ENCODE measurements at places on chromosomes 12 and 14. TPM values are rescaled to one million over a fixed set of nuclear protein-coding genes. Genes with fewer than 3 reads are reported as not detected.

- H3K36me3 ChIP-seq: peaks cover 21% of the 10 kb centered on the region
- H3K27ac ChIP-seq: peak overlapping the region; percentile 27
- DNase-seq: no peak
- no peaks in the 10 kb centered on the region for H3K4me1 ChIP-seq
Observed at GRCh38 chr14:67650151-67650550, 24.3 kb downstream of the VTI1B start.

DNA sequence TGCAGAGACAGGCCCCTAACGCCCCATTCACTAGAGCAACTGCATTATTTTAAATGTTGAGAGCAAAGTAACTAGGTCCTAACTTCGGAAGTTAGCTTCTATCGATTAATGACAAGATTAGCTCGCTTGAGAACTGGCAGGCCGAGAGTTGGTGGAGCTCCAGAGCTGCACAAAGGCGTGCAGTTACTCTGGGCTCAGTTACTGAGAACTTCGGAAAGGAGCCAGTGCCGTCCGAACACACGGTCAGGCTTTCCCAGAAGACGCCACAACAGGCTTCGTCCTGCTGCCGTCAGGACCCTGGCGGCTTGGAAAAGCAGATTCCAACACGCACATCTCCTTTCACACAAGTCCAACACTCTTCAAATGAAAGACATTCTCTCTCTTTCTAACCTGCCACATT is 45.4 kb upstream of the TESC start:
- peaks cover 27% of the 10 kb centered on the region for H3K4me1 ChIP-seq
- peaks cover 14% of the 10 kb centered on the region for H3K36me3 ChIP-seq
- H3K27ac ChIP-seq: no peak overlapping the region

RFX4 gene
- not detected for total RNA-seq

- peaks cover 52% of the 10 kb centered on the region for H3K27me3 ChIP-seq
- no peaks in the 10 kb centered on the region for H3K4me1 ChIP-seq
- no peaks in the 10 kb centered on the region for H3K36me3 ChIP-seq
- no peak overlapping the region for H3K27ac ChIP-seq
- H3K4me3 ChIP-seq: no peak overlapping the region
- DNase-seq: no peak
Observed at GRCh38 chr12:129941618-129942017, 37.8 kb upstream of the TMEM132D start.

- peaks cover 12% of the 10 kb centered on the region for H3K36me3 ChIP-seq
- no peak overlapping the region for H3K27ac ChIP-seq
- peaks cover 1% of the 10 kb centered on the region for H3K4me1 ChIP-seq
- DNase-seq: no peak
Observed at GRCh38 chr14:76203086-76204001, 51.6 kb downstream of the GPATCH2L start.

ZNF10 gene
- total RNA-seq: 24.6 TPM

NUP37 gene
- 28.7 TPM for total RNA-seq

DNA sequence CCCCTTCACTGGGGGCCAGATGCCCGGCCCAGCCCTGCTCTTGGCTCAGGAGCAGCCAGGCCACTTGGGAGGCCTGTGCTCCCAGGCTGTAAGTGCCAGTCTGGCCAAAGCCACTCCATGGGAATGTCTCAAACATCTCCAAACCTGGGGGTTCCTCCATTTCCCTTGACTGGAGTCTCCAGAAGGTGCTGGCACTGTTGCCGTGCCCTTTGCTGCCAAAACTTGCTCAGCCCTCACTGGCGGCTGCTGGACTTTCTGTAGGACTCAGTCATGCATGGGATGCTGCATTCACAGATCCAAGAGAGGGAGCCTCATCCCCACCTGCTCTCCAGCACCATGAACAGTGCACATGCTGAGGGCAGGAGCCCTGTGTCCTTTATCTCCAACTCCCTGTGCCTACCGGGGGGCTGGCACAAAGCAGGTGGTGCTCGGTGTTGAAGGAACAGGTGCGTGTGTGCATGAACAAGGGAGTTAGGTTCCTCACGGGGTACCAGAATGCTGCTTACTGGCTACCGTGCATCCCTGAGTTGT is 9.6 kb upstream of the OTUB2 start:
- H3K4me1 ChIP-seq: peaks cover 9% of the 10 kb centered on the region
- no peak overlapping the region for H3K4me3 ChIP-seq
- DNase-seq: no peak

GRCh38 chr14:100755649-100756048 is 29.0 kb downstream of the DLK1 start:
- DNase-seq: no peak
- no peaks in the 10 kb centered on the region for H3K36me3 ChIP-seq
- peaks cover 17% of the 10 kb centered on the region for H3K4me1 ChIP-seq
- no peaks in the 10 kb centered on the region for H3K27me3 ChIP-seq
- peak overlapping the region; percentile 68 for H3K27ac ChIP-seq

METTL17 gene
- 95.9 TPM for total RNA-seq

DNA sequence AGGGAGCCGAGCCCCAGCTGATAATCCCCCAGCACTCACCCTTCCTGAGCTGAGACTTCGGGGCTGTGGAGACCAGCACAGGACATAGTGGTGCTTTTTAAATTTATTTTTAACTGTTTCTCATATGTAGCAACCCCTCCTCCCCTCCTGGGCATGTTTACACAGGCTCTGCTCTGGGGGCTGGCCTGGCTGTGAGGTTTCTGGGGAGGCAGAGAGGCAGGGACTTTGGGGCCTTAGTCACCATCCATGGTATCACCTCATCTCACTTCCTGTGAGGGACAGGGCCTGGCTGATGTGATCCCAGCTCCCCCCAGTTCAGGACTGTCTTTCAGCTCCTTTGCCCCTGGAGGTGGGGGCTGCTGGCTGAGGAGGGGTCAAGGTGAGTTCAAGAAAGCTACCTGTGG is 20.4 kb downstream of the VASH1 start:
- no peak overlapping the region for H3K4me3 ChIP-seq
- H3K4me1 ChIP-seq: no peaks in the 10 kb centered on the region
- peak overlapping the region; percentile 56 for H3K27ac ChIP-seq

RABGGTA gene
- total RNA-seq: 25.9 TPM

- peaks cover 12% of the 10 kb centered on the region for H3K36me3 ChIP-seq
- DNase-seq: peak; percentile 18
- H3K4me3 ChIP-seq: peak overlapping the region; percentile 86
- peak overlapping the region; percentile 95 for H3K27ac ChIP-seq
Observed at GRCh38 chr12:132827763-132828703, 636 bp downstream of the GOLGA3 start.

ERC1 gene
- 146 TPM for total RNA-seq

CLSTN3 gene
- 202 TPM for total RNA-seq

OR6C2 gene
- total RNA-seq: not detected

DNA sequence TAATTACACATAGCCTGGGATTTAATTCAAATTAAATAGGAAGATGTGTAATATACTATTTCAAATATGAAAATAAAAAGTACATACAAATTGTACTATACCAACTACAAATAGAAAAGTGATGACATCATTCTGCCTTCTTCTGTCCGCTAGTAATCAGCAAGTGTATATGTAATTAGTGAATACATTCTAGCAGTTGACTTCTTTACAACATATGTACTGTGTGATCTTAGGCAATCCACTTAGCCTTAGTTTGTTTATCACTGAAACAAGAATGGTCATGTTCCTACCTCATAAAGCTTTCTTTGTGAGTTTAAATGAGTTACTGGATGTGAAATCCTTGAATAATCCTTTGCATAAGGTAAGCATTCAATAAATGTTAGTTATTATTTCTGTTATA is 7.8 kb upstream of the LUM start:
- no peaks in the 10 kb centered on the region for H3K27me3 ChIP-seq
- H3K36me3 ChIP-seq: no peaks in the 10 kb centered on the region
- peaks cover 2% of the 10 kb centered on the region for H3K4me1 ChIP-seq
- no peak for DNase-seq
- H3K4me3 ChIP-seq: no peak overlapping the region

RNASE3 gene
- total RNA-seq: not detected

CIDEB gene
- 1.9 TPM for total RNA-seq

CMA1 gene
- not detected for total RNA-seq

DNA sequence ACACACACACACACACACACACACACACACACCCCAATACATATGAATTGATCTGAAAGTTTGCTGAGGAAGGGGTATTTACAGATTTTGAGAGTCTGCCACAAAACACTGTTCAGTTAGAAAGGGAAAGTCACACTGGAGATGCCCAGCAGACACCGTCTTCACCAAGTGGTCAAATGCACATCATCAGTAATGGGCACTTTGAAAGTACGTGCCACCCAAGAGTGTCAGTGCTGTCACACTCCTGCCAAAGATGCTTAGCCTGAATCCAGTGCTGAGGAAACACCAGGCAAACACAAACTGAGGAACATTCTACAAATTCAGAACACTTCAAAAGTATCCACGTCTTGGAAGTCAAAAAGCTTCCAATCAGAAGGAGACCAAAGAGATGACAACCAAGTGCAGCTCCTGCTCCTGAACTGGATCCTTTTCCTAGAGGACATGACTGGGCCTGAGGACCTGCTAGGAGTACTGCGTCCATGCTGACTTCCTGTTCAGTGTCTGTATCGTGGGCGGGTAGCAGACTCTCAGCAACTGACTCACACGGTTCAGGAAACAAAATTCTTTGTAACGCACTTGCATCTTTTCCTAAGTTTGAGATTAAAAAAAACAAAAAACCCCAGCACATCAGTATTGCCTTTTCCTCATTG is 18.6 kb downstream of the PSMC1 start:
- no peak overlapping the region for H3K4me3 ChIP-seq
- no peak for DNase-seq
- H3K27ac ChIP-seq: no peak overlapping the region
- H3K36me3 ChIP-seq: peaks cover 21% of the 10 kb centered on the region
- no peaks in the 10 kb centered on the region for H3K27me3 ChIP-seq

- peaks cover 11% of the 10 kb centered on the region for H3K27me3 ChIP-seq
- no peak overlapping the region for H3K27ac ChIP-seq
- H3K4me1 ChIP-seq: peaks cover 4% of the 10 kb centered on the region
Observed at GRCh38 chr12:104929977-104930376, 28.1 kb downstream of the SLC41A2 start.

DNA sequence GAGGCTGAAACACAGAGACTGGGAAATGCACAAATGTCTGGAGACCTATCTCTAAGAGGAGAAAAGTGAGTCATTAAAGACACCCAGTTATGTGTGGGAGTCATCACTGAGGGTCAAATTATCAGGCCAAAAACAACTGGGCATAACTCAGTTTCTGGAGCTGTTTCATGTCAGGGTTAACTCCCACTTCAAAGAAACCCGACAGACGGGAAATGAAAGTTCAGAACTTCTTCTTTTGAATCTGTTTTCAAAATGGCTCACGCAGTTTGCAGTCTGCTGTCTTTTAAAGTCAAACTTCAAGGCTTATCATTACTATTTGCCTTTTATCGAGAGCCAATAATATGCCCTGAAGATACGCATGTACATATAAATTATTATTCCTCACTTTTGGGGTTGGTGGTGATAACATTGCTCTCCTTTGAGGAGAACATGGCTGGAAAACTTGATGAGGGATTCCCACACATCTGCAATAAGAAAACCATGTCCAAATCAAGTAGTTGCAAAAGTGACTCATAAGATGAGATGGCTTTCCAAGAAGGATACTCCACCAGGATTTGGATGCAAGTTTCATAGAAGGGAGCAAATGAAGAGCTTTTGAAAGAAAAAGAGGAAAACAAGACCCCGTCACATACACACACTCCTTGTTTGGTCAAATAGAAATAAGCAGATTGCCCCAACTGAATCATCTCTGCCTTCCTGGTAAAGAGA is 341.4 kb downstream of the ADAMTS20 start:
- H3K36me3 ChIP-seq: no peaks in the 10 kb centered on the region
- H3K27ac ChIP-seq: no peak overlapping the region
- H3K27me3 ChIP-seq: no peaks in the 10 kb centered on the region
- H3K4me1 ChIP-seq: peaks cover 1% of the 10 kb centered on the region
- no peak overlapping the region for H3K4me3 ChIP-seq

GRIP1 gene
- total RNA-seq: 40.4 TPM

- H3K27ac ChIP-seq: peak overlapping the region; percentile 79
- H3K36me3 ChIP-seq: peaks cover 29% of the 10 kb centered on the region
- no peak overlapping the region for H3K4me3 ChIP-seq
- DNase-seq: no peak
- peaks cover 30% of the 10 kb centered on the region for H3K4me1 ChIP-seq
Observed at GRCh38 chr14:103408491-103409155, 23.4 kb downstream of the MARK3 start.

- H3K27ac ChIP-seq: no peak overlapping the region
- H3K4me3 ChIP-seq: no peak overlapping the region
- H3K27me3 ChIP-seq: no peaks in the 10 kb centered on the region
- H3K4me1 ChIP-seq: no peaks in the 10 kb centered on the region
Observed at GRCh38 chr14:55500219-55500701, 59.8 kb upstream of the TBPL2 start.

DNA sequence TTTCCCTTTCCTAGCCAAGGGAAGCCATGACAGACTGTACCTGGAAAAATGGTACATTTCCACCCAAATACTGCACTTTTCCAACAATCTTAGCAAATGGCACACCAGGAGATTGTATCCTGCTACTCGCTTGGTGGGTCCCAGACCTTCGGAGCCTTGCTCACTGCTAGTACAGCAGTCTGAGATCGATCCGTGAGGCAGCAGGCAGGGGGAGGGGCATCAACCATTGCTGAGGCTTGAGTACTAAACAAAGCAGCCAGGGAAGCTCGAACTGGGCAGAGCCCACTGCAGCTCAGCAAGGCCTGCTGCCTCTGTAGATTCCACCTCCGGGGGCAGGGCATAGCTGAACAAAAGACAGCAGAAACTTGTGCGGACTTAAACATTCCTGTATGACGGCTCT is 218.8 kb downstream of the LRIG3 start:
- no peak overlapping the region for H3K27ac ChIP-seq
- H3K4me1 ChIP-seq: no peaks in the 10 kb centered on the region
- no peaks in the 10 kb centered on the region for H3K36me3 ChIP-seq
- no peak for DNase-seq
- no peak overlapping the region for H3K4me3 ChIP-seq
- no peaks in the 10 kb centered on the region for H3K27me3 ChIP-seq

GRCh38 chr14:69685716-69686115 is 74.3 kb downstream of the SUSD6 start:
- H3K27ac ChIP-seq: no peak overlapping the region
- peaks cover 18% of the 10 kb centered on the region for H3K4me1 ChIP-seq
- no peaks in the 10 kb centered on the region for H3K27me3 ChIP-seq
- DNase-seq: no peak
- H3K4me3 ChIP-seq: no peak overlapping the region
- H3K36me3 ChIP-seq: peaks cover 4% of the 10 kb centered on the region

DNA sequence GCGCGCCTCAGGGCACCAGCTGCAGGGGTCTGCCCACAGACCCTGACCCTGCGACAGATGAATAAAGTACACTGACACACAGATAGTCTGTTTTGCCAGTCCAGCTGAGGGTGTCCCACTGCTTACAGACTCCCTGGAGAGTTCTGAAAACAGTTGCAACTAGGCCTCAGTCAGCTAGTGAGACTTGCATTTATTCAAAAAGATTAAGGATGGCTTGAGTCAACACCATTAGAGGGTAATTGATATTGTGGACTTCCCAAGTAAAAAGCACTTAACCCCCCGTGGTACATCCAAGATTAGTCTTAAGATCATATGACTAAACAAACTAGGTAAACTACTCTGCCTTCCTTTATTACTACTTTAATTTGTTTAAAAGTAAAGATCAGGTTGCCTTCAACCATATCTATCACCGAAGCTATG is 11.1 kb upstream of the PSEN1 start:
- peak overlapping the region; percentile 65 for H3K27ac ChIP-seq
- H3K27me3 ChIP-seq: peaks cover 2% of the 10 kb centered on the region
- DNase-seq: no peak
- H3K4me1 ChIP-seq: peaks cover 24% of the 10 kb centered on the region
- peaks cover 18% of the 10 kb centered on the region for H3K36me3 ChIP-seq
- no peak overlapping the region for H3K4me3 ChIP-seq

Measured in progenitor cell of endocrine pancreas (in vitro differentiated cells).